ENCODE measurements at places on chromosomes 13 and 19.
A peak's percentile ranks its signal among the peaks of the same experiment; 100 is the strongest.

DNA sequence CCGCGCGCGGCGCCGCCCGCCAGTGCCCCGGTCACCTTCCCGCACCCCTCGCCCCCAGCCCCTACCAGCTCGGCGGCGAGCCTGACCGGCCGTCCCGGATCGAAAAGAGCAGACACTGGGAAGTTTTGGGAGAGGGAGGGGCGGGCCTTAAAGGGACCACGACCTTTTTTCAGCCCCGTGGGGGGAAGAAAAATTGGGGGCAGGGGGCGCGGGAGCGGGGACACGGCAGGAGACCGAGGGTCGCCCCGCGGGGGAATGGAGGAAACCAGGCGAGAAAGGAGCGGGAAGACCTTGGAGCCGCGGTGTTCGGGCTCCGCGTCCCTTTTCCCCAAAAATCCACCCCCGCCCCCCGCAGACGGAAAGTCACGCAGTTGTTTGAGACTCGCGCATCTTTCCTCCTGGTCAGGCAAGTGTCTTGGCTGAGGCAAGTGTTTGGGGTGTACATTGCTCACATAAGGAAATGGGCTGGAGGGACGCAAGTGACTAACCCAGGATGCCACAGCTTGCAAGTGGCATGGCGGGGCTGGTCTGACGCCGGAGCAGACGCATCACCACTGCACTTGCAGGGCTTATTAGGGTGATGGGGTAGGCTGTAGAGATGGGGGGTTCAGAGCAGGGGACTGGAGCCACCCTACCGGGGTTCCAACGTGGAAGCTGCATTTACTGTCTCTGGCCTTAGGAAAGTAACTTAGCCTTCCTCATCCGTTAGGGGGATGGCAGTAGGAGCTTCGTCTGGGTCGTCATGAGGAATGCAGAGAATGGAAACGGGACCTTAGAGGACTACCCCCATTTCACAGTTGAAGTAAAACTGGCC is 2.7 kb upstream of the HNRNPL start:
- DNase-seq, result peak; percentile 33

GRCh38 chr13:114121496-114122126 is 10.8 kb downstream of the RASA3 start:
- no peak for DNase-seq

DNA sequence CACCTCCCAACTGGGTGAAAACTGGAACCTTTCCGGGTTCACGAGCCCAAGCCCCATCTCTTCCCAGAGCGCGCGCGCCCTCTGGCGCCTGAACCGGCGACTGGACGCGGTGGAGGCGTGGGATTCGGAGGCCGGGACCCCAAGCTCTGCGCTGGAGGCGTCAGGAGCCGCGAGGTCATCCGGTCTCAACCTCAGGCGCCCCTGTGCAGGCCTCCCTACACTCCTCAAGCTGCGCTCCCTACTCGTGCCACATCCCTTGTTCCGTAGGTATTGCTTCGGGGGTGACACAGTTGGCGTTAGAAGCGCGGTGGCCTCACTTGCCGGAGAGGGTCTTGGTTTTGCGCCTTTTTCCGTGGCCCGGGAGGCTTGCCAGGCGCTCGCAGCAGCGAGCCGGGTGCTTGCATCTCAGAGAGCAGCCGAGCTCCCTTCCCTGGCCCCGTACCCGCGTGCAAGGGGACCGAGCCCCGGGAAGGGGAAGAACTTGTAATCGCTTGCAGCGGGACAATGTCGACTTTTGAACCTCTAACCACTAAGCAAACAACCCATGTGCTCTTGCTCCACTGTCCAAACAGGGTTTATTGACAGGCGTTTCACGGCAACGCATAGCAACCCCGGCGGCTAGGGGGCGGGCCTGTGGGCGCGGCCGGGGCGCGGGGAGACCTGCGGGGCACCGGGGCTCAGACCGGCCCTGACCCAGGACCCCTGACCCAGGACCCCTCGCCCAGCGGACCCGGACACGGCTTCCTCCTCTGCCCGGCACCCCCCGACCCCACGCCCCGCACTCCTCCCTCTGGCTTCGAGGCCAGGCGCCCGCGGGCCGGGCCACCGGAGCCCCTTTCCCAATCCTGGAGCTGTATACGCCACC is 8.5 kb downstream of the CDX2 start:
- no peak for DNase-seq

GRCh38 chr13:85659493-85659892 is 139.7 kb downstream of the SLITRK6 start:
- DNase-seq, result no peak

- no peak for DNase-seq
Measured at GRCh38 chr13:23790577-23791170, 98.5 kb downstream of the MIPEP start.

DNA sequence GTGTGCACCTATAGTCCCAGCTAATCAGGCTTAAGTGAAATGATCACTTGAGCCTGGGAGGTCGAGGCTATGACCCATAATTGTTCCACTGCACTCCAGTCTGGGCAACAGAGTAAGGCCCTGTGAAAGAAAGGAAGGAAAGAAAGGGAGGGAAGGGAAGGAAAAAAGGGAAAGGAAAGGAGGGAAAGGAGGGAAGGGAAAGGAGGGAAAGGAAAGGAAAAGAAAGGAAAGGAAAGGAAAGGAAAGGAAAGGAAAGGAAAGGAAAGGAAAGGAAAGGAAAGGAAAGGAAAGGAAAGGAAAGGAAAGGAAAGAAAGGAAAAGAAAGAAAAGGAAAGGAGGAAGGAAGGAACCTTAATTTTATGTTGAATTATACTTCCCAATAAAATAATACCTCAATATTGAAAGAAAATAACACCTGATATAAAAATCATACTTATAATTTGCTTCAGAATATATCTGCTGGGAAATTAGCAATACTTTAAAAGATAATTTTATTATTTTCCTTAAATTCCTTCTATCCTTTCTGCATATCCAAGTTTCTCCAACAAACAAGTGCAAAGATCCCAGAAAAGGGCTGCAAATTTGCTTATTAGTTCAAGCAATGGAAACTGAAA is 177.3 kb downstream of the KLF12 start:
- no peak for DNase-seq

DNA sequence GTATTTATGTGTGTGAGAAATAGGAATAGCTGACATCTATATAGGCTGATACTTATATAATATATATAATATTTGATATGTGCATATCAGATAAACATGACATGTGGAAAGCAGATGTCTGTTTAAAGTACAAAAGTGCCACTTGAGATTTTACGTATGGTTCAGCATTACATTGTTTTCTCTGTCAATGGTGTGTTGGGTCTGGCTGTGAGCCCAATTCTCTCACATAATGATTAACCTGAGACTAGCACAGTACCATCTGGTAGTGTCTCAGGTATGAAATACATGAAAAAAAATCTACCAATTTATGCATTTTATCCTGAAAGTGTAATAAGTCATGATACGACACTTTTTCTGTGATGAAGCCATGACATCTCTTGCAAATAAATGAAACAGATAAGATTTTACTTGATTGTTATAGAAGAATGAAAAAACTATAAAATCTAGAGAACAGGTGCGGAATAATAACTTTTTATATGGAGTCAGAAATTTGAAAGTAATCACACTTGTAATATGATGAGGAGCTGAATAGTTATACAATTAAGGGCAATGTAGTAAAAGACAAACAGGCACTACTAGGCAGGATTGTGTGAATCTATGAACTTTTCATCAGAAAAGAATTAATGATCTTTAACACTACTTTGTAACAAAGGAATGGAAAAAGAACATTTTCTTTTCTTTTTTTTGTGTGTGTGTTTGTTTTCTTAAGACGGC is 1405.0 kb downstream of the OLFM4 start:
- no peak for DNase-seq

DNA sequence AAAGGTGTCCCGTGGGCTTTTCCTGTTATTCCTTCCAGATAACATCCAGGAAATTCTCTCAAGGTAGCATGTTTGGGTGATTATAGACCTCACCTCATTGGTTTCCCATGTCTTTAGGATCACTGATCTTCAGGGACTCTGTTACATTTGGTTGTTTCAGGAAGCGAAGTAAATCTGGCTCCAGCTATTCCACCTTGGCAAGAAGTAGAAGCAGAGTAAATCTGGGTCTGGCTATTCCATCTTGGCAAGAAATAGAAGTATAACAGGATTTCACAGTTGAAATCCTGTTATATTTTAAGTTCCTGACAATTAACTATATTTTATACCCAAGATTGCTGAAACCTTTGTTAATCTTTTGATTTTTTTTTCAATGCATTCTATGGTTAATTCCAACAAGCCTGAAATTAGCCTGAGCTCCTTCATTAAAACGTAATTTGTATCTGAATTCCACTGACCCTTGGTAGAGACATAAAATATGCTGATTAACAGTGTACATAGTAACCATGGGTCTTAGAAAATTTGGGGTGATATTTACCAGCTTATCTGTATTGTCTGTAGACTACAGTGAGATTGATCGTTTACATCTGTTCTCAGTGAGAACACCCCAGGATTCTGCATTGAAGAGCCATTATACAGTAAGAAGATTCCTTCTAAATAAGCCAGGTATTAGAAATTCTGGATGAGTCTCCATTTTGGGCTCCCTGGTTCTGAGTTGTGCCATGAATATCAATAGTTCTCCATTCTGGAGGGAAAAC is 267.6 kb upstream of the SLITRK6 start:
- DNase-seq, result no peak

DNA sequence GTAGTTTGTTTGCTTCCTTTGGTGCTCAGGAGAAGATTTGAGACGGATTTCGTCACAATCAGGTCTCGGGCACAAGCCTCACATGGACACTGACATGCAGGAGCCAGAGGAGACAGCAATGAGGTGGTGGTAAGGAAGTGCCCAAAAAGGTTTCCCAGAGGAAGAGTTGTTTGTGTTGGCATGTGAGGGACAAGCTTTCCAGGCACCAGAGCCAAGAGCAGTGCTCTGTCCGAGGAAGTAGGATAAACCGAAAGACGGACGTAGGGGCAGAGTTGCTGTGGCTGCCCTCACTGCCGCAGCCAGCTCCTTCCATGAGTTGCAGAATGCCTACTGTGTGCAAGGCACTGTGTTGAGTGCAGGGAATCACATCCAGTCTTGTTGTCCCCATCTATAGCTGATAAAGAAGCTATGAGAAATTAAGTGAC is 27.7 kb downstream of the SAE1 start:
- DNase-seq, result no peak

- DNase-seq, result no peak
Measured at GRCh38 chr19:33476151-33476707, 45.4 kb downstream of the PEPD start.

DNA sequence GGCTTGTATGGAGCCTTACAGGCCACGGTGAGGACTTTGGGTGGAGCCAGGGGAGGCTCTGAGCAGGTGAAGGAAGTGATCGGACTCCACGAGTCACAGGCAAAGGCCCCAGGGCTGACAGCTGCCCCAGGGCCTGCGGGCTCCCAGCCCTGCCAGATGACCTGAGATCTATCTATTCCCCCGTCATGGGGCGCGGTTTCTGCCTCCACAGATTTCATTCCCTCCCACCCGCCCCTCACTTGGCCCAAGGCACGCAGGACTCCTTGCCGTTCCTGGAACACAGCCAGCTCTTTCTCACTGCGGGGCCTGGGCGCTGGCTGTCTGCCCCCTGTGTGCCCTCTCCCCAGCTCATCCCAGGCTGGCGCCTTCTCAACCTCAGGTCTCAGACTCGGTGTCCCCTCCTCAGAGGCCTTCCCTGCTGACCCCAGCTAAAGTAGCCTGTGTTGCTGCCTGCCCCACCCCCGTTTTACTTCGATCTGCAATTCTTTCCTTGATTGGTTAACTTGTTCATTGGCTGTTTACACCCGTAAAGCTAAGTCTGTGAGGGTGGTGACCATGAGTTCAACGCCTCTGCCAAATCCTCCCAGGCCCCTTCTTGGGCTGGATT is 13.9 kb upstream of the PAK4 start:
- no peak for DNase-seq

GRCh38 chr13:33111414-33112110 is 95.3 kb downstream of the KL start:
- no peak for DNase-seq

- no peak for DNase-seq
Measured at GRCh38 chr19:36060430-36060829, 5.7 kb downstream of the WDR62 start.

- no peak for DNase-seq
Measured at GRCh38 chr19:39533003-39533512, 406 bp upstream of the EID2B start.

GRCh38 chr13:85095418-85096272 is 703.6 kb downstream of the SLITRK6 start:
- no peak for DNase-seq

DNA sequence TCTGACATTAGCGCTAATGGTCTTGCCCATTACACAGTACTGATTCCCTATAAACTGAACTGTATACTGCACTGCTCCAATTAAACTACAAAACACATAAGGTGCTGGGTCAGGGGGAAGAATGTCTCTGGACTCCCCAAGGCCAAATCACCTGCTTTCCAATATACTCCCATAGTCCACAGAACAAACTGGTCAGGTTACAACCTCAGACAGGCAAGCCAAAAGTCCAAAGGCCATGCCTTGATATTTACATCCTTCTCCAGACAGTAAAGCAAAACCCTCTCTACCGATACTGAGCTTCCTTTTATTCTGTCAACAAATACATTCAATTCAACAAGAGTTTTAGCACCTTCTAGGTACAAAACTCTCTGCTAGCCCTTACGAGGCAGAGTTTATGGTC is 8.9 kb downstream of the ZNF541 start:
- DNase-seq, result no peak

DNA sequence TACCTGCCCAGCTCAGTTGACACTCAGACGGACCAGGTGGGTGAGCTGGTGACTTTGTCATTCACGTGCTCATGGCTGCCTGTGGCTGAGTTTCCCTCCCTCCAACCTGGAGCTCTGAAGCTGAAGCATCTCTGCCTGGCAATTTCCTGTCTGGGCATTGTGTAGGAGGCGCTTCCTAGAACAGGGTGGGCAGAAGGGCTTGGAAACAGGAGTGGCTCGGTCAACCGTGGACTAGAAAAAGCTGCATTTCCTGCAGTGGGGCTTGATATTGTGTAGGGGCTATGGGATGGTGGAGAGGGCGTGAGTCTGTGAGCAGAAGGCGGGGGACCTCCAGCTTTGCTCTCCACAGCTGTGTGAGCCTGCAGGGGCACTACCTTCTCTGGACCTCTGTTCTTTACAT is 278.3 kb downstream of the TEX29 start:
- no peak for DNase-seq

GRCh38 chr19:8115805-8116396 is 33.5 kb downstream of the FBN3 start:
- DNase-seq, result no peak

GRCh38 chr13:33270895-33271538 is 14.5 kb downstream of the STARD13 start:
- DNase-seq, result no peak

GRCh38 chr13:94513026-94513425 is 33.5 kb upstream of the DCT start:
- no peak for DNase-seq

- DNase-seq, result no peak
Measured at GRCh38 chr19:7263521-7263920, 30.7 kb downstream of the INSR start.

- no peak for DNase-seq
Measured at GRCh38 chr19:57754091-57754673, 7.6 kb downstream of the ZNF776 start.

- no peak for DNase-seq
Measured at GRCh38 chr19:19094513-19094912, 30.7 kb downstream of the SLC25A42 start.

DNA sequence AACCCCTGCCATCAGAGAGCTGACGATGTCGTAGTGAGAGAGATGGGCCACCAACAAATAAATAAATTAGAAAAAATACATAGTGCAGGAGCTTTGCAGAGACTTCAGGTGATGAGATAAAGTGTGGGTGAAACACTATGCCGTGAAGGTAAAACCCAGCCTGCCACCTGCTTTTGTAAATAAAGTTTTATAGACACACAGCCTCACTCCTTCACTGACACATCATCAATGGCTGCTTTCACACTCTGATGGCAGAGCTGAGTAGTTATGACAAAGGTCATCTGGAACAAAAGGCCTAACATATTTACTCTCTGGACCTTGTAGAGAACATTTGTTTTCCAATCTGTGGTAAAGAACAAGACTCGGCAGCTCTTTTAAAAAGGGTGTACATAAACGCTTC is 45.0 kb downstream of the MBD3L2B start:
- no peak for DNase-seq

Measured in thoracic aorta (tissue), 2 donors.